Activated naive CD4-positive, alpha-beta T cell (primary cell): ENCODE measurements at places on chromosomes 5 and 9.

DNA sequence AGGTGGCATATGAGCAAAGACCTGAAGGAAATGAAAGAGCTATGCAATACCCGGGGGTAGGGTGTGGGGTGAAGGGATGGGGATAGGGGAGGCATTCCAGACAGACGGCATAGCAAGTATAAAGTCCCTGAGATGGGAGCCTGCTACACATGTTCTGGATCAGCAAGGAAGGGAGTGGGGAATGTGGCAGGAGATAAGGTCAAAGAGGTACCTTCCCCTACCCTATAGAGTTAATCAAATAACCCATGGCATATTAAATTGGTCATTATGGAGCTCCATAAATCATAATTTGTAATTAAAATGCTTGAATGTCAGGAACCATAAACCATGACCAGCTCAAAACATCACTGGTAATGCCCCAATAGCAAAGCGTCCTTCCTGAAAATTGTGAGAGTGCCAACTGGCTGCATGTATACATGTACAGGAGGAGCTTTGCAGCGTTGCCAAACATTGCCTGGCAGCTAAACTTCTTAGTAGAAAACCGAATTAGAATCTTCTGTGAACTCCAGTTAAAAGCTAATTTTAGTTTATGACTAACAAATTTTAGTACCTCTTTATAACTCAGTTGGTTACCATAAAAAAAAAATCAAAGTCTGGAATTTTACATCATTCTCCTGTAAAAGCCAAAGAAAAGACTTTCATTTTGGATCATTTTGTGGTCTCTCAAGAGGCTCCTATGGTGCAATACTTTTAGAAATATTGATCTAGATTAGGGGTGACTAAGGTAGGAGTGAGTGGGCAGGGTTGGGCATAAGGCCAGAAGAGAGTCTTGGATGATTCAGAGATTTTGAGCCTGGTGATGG is 4.7 kb downstream of the DNAI1 start:
- no peak for DNase-seq

DNA sequence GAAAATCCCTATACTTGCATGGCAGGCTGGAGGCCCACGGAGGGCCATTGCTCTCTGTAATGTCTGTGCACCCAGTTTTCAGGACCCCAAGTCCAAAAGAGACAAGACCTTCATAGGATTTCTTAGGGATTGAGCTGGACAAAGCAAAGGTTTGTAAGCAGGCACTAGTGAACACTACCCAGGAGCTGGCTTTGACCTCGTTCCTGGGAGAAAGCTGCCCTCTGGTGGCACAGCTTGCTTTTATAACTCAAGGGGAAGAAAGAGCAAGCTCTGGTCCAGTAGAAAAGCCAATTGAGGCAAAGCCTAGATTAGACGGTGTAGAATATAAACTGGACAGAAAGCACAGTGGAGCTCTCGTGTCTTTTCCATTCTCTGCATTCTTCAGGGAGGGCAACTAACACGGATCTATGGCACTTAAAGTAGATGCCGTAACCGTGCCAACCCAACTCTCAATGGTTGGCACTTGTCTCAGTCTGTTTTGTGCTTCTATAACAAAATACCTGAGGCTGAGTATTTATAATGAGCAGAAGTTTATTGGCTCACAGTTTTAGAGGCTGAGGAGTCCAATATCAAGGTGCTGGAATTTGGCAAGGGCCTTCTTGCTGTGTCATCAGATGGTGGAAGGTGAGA is 7.9 kb downstream of the GABRP start:
- DNase-seq: no peak

DNA sequence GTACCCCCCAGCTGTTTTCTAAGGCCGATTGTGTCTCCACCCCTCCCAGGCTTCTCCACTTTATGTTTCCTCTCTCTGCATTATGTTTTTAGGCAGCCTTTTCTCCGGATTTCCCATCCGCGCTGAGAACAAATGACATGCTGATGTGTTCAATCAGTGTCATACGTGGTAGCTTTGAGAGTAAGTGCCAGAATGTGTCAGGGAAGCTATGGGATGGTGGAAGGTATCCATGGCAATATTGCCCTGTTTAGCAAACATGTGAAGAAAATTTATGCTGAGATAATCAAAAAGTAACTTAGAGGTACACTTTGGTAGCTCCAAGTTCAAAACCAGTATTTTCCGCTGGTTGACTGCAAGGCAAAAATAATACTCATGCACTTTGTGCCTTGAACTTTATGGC is 36.6 kb upstream of the LECT2 start:
- no peak for DNase-seq

DNA sequence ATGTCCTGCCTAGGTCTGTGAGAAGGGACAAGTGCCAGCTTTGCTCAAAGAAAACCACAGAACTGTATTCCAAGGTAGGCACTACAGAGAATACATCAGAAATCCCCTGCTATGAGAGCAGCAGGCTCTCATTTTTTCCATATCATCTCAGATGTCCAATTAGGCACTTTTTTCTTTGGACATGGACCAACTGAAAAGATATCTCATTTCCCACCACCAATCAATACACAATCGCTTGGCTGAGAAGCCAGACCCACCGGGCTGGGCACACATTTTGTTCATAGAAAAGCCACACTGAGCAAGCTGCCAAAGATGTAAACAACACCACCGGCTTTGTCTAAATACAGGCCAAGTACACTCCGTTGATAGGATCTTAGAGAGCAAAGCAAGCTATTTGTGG is 25.9 kb downstream of the STOM start:
- DNase-seq: no peak

DNA sequence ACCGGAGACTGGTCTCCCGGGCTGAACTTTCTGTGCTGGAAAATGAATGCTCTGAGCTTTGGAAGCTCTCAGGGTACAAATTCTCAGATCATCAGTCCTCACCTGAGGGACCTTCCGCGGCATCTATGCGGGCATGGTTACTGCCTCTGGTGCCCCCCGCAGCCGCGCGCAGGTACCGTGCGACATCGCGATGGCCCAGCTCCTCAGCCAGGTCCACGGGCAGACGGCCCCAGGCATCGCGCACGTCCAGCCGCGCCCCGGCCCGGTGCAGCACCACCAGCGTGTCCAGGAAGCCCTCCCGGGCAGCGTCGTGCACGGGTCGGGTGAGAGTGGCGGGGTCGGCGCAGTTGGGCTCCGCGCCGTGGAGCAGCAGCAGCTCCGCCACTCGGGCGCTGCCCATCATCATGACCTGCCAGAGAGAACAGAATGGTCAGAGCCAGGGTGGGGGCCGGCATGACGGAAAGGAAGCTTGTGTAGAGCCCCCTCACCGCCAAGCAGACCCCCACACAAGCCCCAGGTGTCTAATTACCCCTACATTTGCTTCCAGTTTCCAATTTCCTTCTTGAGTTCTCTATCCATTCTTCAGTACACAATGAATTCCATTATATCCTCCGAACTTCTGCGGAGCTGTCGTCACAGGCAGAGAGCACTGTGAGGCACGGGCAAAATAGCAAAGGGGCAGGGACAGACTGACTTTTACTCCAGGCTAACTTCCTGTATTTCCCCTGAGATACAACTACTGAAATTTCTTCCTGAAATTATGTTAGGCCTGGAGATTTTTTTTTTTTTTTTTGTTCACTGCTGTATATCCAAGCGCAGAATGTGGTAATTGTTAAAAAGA is 23.2 kb downstream of the CDKN2A start:
- DNase-seq: no peak

DNA sequence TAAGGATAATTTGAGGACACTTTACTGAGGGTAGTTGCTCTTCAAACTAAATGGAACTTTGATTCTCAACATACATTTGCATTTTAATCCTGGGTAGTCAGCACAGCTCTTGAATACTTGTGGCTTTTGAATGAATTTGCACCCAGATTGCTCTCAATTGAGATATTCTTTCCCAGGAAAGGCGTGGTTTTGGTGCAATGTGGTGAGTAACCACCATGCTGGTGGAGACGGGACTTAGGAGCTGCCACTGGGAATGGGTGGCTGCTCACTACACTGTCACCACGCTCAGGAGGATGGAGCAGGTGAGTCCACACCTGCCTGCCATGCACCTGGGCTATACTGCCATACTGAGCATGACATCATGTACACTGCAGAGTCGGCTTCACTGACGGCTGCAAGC is 99.2 kb downstream of the IRX1 start:
- no peak for DNase-seq

GRCh38 chr5:14937254-14937653 is 65.7 kb upstream of the ANKH start:
- DNase-seq: no peak

GRCh38 chr9:133579601-133580418 is 29.4 kb downstream of the FAM163B start:
- no peak for DNase-seq

- no peak for DNase-seq
These were observed 287.0 kb downstream of the PRELID2 start for GRCh38 chr5:145548097-145548496.

DNA sequence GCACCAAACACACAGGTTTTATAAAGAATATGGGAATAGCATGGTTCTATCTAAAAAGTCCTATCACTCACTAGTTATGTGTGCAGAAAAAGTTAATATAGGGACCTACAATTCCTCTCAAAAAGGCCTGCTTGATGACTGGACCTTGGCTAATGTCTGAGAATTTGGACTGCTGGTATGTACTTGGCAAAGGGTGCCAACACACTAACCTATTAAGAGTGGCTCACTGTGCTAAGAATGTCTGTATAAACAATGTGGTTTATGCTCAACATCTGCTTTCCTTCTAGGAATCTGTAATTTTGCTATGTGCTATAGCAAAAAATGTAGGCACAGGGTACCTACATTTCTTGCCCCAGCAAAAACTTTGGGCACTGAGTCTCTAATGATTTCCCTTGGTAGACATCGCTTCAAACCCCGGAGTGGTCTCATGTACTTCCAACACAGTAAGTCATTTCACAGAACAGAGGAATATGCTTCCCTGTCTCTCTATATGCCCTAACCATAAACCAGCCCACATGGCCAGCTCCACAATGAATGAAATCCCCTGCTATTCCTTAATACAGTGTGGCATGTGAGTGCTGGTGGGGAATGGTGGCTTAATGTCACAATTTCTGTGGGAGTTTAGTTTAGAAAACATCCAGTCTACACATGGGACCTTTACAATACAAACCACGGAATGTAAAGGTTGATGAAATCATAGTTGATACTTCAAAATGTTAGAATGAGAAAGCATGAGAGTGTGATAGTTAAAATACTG is 101.7 kb downstream of the UBAP2 start:
- DNase-seq: no peak

DNA sequence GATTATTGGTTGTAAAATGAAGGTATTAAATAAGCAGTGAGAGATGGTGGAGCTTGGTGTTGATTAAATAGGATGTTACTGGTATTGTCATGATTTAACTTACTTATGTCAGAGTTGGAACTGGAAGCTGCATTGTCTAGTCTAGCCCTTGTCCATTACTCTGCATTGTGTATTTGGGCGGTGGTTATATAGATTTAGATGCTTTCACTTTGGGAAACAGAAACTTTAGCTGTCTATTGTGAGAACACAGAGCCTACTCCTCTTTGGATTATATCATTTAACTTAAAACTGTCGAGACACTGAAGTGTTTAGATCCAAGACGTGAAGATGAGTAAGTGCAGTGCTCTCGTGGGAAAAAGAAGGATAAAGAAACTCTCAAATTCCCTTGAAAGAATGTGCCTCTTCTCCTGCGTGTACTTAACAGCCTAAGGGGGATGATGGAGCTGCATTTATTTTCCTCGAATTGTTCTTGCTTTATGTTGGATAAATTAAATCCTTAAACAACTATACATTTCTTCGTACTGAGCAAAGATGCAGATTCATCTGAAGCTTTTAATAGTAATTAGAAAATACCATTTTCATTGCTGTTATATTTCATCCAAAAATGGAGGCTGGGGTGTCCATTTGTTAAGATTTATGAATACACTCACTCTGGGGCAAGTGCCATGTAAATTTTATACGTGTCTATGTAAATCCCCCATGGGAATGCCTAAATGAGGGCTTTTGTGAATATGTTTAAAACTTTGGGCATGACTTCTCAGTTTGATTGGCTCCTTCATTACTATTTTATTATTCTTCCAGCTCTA is 21.6 kb downstream of the FBXL7 start:
- DNase-seq: no peak

- no peak for DNase-seq
These were observed 145.5 kb downstream of the PAX5 start for GRCh38 chr9:36888551-36888950.

GRCh38 chr9:113296796-113297558 is 6.2 kb downstream of the RNF183 start:
- no peak for DNase-seq

DNA sequence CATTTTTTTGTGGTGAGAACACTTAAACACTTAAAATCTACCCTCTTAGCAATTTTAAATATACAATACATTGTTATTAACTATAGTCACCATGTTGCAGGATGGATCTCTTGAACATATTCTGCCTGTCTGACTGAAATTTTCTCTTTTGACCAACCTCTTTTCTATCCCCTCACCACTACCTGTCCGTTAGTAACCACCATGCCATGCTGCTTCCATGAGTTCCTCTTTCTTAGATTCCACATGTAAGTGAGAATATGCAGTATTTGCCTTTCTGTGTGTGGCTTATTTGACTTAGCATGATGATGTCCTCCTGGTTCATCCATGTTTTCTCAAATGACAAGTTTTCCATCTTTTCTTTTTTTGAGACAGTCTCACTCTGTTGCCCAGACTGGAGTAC is 48.5 kb upstream of the NAA35 start:
- no peak for DNase-seq

- DNase-seq: no peak
These were observed 328.7 kb downstream of the MED10 start for GRCh38 chr5:6049662-6050061.

- DNase-seq: no peak
These were observed 54.5 kb upstream of the HNRNPA0 start for GRCh38 chr5:137808503-137809135.

- no peak for DNase-seq
These were observed 6.9 kb downstream of the SLC6A19 start for GRCh38 chr5:1208221-1208742.

DNA sequence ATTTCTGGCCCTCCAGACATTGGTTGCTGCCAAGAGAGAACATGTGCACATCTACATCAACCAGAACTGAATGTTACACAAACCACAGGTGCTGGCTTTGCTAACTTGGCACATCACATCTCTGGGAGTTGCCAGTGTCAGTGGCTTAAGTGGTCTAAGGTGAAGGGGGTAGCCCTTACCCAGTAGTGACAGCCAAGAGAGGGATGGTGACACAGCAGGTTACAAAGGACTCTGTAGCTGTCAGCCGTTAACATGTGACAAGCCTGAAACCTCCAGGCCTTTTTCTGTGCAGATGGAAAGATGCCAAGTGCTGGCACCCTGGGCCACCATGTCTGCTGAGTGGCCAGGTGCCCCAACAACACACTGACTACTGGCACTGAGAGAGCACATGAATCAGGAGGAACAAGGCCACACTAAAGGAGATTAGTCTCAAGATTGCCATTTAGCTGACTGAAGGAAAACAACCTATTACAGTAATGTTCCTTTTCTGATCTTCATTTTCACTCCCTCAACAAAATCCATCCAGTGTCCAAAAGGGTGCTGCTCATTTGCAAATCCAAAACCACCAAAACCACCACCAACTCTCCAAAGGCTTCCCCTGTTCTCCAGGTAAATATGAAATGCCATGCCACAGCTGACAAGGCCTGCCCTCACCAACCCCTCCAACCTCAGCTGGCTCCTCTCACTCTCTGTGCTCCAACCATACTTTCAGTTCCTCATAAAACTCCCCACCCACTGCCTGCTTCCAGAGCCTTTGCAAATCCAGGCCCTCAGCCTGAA is 20.2 kb downstream of the SIL1 start:
- DNase-seq: no peak
